ENCODE measurements at places on chromosomes 7 and 10.

- peak; percentile 88 for DNase-seq
Measured at GRCh38 chr7:47266131-47266706, 315.7 kb downstream of the TNS3 start.

DNA sequence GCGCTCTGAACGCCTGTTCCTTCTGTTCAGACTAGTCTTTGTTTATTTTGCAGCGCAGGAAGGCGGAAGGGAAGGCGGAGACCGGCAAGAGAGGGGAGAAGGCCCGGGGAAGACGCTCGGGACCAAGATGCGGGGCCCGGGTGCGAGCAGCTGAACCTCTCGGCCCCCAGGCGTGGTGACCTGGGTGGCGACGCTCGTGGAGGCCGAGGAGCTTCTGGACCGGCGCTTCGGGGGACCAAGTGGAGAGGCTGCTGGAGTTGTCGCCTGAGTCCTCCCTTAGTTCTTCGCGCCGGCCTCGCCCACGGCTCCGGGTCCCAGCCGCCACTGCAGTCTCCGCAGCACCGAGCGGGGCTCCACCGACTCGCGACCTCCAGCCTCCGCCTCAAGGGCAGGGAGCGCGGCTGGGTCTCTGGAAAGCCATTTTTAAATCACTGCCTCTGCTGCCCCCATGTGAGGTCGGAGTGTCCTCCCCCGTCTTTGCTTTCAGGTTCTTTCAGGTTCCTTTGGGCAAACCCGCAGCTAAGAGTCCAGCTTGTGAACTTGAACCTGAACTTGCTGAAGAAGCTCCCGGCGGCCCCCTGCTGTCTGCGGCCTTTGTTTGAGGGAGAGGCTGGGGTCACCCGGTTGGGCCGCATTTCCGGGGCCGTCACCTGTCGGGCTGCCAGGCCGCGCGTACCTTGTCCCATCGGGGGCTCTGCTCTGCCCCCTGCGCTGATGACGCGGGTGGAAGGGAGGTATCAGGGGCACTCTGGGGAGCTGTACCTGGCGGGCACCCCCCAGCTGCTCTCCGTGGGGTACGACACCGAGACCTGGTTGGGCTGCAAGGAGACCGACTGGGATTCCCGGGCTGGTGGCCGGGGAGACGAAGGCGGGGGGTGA lies 136.0 kb downstream of the KIF20B start:
- DNase-seq, result no peak

- no peak for DNase-seq
Measured at GRCh38 chr10:86349940-86350630, 16.5 kb downstream of the GRID1 start.

- DNase-seq, result no peak
Measured at GRCh38 chr10:125565046-125565445, 117.9 kb downstream of the TEX36 start.

GRCh38 chr7:139731802-139732470 lies 45.9 kb downstream of the HIPK2 start:
- no peak for DNase-seq

GRCh38 chr7:133015888-133016287 lies 66.0 kb downstream of the CHCHD3 start:
- no peak for DNase-seq

DNA sequence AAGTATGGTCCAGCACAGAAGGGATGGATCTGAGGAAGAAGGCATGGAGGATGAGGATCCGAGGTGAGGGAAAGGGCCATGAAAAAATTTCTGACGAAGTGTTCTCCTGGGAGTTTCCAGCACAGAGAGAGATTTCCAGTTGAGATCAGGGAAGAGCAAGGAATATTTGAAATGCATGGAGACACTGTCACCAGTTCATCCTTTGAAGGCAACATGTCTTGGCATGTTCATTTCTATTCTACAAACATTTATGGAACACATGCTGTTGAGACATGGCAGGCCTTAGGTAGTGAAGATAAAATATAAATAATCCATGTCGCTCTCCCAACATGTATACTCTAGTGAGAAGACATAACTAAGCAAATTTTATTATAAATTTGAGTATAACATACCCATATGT lies 234.0 kb upstream of the TCF7L2 start:
- DNase-seq, result no peak

- DNase-seq, result no peak
Measured at GRCh38 chr7:130047831-130048230, 3.3 kb downstream of the ZC3HC1 start.

DNA sequence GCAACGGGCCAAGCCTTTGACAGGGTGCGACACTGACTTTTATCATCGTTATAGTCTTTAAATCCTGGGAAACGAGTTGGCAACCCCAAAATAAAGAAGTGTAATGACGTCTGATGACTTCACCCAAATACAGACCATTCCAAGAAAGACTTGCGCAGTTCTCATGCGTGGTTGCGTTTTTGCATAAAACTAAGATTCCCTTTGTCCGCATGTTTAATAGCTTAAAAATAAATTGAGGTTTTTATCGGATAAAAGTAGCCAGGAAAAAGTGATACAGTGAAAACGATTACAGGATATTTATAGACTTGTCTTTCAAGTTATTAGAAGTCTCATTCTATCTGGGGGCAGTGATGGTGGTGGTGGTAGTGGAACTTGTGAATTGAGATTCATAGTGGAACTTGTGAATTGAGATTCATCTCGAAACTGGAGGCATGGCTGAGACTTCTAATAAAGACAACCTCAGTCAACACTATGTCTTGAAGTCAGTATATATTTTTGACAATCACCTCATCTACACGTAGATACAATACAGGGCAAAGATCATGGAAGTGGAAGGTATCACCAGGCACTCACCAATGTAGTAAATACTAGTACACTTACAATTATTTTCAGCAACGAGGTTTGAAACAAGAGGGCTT lies 1.2 kb upstream of the NAMPT start:
- DNase-seq, result no peak

- DNase-seq, result no peak
Measured at GRCh38 chr7:53315981-53316380, 280.5 kb downstream of the POM121L12 start.

- DNase-seq, result no peak
Measured at GRCh38 chr7:100900978-100901377, 5.3 kb upstream of the ACHE start.

DNA sequence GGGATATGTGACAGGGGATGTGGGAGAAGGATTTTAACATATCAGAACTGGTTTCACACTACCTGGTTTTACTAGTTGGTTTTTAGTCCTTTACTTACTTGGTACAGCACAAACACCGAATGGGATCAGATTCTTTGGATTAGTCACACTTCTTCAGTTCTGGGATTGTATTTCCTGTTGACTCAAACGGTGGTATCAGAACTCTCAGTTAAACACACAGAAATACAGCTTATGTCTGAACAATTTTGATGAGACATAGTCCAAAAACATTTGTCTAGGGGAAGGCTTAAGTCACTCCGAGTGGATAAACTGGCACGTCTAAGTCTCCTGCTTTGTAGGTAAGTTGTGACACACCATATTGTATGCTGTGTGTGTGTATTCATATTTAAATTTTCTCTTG lies 480.5 kb downstream of the PHTF2 start:
- no peak for DNase-seq

GRCh38 chr7:125661677-125662076 lies 732.1 kb upstream of the POT1 start:
- no peak for DNase-seq

GRCh38 chr10:72229261-72230251 lies 13.5 kb upstream of the ASCC1 start:
- no peak for DNase-seq

DNA sequence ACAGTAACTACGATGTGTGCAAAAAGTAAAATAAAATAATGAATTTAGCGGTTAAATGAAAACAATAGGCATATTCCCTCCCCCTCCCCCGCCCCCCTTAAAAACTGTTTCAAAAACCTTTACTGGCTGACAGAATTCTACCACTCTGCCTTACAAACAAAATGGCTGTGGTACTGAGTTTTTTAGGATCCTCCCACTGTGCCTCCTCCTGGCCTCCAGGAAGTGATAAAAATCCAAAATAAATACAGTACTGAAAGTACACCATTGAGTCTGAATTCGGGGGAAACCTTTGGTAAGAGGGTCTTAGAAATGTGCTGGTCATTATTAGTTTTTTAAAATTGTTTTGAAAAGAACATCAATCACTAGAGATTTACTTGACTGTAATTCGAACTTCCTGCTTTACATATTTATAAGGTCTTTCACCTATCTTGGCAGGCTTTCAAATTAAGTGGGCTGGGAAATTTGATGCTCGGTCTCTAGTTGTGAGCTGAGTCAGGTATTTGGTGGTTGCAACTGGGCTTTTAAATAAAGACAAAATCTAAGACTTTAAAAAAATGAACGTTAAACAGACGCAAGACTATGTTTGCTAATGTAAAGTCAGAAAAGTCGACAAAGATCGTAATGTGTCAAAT lies 32.5 kb upstream of the EPC1 start:
- DNase-seq, result no peak

- DNase-seq, result no peak
Measured at GRCh38 chr7:123682690-123683089, 27.0 kb downstream of the LMOD2 start.

DNA sequence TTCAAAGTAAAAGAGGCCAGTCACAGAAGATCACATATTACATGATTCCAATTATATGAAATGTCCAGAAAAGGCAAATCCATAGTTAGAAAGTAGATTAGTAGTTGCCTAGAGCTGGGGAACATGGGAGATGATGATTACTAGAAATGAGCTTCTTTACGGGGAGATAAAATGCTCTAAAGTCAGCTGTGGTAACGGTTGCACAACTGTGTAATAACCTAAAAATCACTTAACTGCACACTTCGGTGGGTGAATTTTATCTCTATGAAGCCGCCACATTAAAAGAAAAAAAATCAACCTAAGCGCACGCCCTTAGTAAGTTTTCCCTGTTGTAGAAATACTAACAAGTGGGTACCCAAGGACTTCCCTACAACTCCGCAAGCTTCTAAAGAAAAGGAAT lies 15.9 kb downstream of the XRCC2 start:
- DNase-seq, result no peak

GRCh38 chr7:158394936-158395335 lies 192.7 kb downstream of the PTPRN2 start:
- no peak for DNase-seq

DNA sequence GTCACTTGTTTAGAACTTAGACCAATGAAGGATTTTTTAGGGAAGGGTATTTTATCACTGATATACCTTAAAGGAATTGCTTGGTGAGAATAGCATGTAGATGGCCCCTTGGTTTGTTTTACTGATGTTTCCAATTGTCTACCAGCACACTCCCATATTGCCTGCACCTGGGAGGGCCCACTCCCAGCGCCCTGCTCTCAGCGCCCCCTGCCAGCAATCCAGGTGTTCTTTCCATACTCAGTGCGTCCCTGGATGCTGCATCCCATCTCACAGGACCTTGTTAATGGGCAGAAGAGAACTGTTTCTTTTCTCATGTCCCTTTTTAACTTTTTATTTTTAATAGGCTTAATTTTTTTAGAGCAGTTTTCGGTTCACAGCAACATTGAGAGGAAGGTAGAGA lies 24.1 kb upstream of the SFRP5 start:
- DNase-seq, result no peak
